ENCODE measurements at places on chromosomes 3 and 15.

DNA sequence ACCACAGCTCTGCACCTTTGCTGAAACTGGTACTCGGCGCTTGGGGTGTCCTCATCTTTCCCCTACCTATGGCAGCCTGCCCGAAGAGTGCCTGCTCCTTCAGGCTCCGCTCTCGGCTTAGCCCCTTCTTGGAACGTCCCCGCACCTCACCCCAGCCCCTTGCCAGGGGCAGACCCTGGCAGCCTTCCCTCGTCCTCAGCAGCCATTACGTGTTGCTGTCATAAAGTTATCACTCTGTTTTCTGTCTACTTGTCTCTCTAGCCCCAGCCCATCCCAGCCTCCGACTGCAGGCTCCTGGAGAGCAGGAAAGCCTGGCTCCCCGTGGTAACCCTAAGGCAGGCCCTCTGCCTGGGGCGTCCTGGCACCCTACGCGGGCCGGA, 5.1 kb upstream of the BAHD1 start:
- no peak for DNase-seq

- DNase-seq = no peak
Measured at GRCh38 chr15:100190675-100191074, 151.1 kb downstream of the ADAMTS17 start.

DNA sequence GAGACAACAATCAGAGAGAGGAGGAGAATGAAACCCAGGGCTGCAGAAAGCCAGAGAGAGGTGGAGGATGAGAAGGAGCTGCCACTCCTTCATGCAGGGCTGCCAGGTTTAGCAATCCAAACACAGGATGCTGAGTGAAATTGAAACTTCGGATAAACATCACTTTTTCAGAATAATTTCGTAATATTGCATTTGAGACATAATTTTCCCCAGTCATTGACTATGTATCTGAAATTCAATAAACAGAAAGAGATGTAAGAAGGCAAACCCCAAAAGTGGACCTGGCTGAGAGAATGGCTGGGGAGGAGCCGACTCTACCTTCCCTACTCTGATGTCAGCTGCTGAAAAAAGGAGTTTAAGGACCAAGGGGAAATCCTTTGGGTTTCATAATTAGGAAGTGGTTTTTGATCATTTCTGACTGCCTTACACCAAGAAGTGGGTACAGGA, 33.8 kb downstream of the SLC9A9 start:
- DNase-seq = no peak

DNA sequence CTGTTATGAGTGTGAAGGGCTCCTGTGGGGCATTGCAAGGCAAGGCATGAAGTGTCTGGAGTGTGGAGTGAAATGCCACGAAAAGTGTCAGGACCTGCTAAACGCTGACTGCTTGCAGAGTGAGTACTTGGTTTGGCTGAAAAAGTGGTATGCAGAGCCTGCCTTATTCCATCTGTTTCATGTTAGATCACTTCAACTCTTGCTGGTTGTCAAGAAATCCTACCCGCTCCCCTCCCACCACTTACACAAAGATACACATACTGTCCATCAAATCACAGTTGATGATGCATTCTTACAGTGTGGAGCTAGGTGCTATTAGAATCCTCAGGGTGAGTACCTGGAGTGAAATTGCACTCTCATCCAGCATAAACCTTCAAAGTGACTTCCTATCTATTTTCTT, 272.1 kb downstream of the UNC13C start:
- DNase-seq = no peak

DNA sequence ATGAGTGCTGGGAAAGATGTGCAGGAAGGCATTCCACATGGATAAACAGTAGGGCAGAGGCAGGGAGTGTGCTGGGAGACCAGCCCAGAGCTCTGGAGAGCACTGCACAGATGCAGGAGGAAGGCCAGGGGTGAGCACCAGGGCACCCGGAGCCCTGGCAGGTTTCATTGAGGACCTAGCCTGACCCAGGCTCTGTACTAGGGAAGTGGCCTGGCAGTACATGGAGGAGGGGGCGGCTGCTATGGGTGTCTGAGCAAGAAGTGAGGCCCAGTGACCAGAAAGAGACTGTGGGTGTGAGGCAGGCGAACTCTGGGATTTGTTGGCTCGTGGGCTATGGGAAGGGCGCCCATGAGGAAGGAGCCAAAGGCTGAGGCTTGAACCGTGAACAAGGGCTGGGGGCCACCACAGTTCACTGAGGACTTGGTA, 139.1 kb downstream of the DNAJB8 start:
- DNase-seq = no peak

All from activated CD4-positive, alpha-beta T cell treated with anti-CD3 and anti-CD28 coated beads, Interleukin-2, amount 50 U/mL, for 4 hours (primary cell).